Mucosa of gallbladder (tissue), 1 donor: ENCODE measurements at places on chromosomes 5 and 9.

GRCh38 chr5:10172247-10172646 is 77.4 kb downstream of the ATPSCKMT start:
- DNase-seq = no peak

DNA sequence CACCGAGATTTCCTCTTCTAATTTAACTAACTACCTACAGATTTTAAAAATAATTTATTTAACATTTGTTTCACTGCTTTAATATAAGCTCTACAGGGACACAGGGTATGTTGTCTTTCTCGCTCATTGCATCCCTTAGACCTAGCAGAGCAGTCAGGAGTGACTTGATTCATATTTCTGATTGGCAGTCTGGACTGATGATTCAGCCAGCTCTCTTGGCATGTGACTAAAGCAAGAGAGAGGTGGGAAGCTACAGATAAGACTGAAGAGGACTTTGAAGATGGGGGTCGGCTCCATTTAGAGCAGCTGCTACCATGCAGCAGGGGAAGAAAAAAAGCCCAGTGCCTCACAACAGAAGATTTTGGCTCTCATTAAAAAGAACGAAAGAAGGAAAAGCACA is 173.4 kb upstream of the STK32A start:
- no peak for DNase-seq

- no peak for DNase-seq
Measured at GRCh38 chr9:71680189-71680980, 87.9 kb downstream of the CEMIP2 start.

DNA sequence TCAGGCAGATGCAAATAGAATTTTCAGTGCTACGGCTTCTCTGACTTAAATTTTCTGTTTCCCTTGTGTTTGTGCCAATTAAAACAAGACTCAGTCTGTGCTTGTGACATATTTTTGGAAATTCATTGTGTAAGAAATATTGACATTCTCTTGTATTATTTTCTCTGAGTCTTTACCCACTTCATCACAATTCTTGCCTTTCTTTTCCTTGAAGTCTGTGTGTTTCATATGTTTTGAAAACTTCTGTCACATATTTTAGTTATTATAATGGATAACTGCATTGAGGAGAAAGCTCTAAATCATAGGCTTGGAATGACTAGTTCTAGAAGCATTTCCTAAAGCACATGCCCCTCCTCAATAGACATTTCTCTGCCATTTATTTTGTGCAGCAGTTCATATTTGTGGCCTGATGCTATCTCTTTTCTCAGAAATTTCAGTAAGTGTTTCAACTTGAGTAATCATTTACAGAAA is 206.6 kb downstream of the PALM2AKAP2 start:
- DNase-seq = no peak

DNA sequence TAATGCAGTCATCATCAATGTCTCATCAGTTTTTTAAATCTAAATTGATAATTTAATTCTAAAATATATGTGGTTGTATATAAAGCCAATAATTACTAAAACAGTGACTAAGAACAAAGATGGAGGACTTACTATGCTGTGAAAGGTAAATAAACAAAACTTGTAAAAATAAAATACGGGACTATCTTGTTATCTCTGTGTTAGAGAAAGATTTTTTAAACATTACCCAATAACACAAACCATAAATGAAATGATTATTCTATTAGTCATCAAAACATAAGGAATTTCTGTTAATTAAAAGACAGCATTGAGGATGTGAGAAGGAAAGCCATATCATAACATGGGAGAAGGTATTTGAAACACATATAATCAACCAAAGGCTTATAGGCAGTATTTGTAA is 226.2 kb upstream of the SMC2 start:
- no peak for DNase-seq

- no peak for DNase-seq
Measured at GRCh38 chr9:136292591-136293448, 11.1 kb downstream of the CCDC187 start.

- no peak for DNase-seq
Measured at GRCh38 chr5:119365847-119366539, 10.2 kb downstream of the TNFAIP8 start.

GRCh38 chr9:115393976-115394775 is 276.2 kb upstream of the TNC start:
- DNase-seq = no peak

GRCh38 chr5:401146-402034 is 41.6 kb upstream of the EXOC3 start:
- peak; percentile 8 for DNase-seq

DNA sequence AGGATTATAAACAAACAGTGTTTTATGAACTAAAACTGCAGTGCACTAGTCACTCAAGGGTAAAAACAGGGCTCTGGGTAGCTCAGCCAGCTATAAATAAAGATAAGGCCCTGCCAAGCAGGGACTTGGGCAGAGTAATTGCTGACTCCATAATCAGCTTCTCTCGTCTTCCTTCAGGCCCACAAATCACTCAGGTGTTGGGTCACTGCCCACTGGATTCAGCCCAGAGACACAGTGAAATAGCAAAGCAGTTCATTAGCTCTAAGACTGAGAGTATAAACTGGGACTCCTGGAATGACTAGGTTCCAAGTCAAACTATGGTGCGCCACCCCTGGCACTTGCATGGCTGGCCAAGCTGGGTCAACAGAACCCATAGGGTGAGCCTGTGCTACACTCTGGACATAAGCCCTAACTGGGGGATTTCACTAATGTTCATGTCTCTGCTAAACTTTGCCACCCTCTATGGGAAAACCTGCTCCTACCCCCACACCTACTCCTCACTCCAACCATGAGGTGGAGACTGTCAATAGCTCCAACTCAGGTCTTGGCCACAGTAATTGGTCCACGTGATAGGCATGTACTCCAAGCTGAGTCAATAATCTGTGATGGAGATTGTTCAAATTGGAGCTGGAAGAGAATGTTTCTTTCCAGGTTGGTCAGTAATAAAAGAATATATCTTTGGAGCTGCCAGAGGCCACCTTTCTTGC is 158.5 kb downstream of the SLIT3 start:
- DNase-seq = peak; percentile 46

DNA sequence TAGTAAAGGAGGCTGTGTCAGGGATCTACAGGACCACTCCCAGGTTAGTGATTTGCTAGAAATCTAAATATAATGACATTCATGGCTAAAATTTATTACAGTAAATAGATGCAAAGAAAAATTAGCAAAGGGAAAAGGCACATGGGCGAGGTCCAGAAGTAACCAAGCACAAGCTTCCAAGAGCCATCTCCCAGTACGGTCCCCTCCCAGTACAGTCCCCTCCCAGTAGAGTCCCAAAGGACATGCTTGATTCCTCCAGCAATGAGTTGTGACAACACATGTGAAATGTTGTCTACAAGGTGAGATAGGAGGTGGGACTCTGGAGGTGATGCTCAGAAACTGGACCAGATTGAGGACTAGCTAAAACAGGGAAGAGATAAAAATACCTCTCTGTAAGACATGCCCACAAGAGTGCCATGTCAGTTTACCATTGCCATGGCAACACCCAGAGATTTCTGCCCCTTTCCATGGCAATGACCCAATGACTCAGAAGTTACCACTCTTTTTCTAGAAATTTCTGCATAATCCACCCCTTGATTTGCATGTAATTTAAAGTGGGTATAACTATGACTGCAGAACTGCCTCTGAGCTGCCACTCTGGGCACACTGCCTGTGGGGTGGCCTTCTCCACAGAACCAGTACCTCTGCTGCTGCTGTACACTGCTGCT is 27.9 kb upstream of the CEMIP2 start:
- no peak for DNase-seq

- DNase-seq = no peak
Measured at GRCh38 chr9:130598188-130598587, 18.8 kb downstream of the FUBP3 start.

DNA sequence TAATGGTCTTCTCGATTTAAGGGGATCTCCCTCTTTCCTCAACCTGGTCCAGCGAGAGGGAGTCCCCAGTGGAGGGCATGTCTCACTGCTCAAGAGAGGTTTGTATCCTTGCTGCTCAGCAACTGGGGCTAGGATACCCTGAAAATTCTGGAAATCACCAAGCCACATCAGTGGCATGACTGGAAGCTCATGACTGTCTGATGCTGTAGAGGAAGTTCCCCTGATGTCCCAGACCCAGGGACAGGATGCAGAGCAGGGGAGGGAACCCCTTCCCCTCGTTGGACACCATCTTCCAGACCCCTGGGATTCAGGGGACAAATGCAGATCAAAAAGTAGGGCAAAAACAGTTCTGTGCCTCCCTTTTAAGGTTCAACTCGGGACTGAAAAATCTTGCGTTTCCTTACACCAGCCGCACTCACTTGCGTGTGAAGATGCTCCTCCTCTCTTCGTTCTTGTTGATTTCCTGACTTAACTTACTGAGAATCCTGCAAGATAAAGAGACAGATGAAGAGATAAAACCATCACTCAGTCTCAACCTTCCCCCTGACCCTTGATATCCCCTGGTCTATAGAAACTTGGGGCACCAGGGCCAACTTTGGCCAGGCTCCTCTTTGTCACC is 22.1 kb downstream of the LCP2 start:
- DNase-seq = no peak

DNA sequence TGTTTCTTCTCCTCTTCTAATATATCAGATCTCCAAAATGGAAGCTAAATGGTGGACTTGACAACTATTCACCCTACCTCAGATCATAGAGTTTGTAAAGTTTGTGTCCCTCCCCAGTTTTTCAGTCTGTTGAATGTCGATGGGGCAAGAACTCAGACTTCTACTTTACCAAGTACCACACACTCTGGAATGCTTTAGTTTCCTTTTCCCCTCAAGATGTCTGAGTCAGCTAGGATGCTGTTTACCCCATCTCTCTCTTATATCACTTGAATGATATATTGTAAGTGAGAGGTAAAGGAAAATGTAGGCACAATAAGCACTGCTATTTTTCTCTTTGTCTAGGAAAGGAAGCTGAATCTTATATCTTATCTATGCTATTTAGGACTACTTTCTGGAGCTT is 25.9 kb upstream of the TAL2 start:
- no peak for DNase-seq

- DNase-seq = no peak
Measured at GRCh38 chr5:126483156-126483555, 59.9 kb downstream of the GRAMD2B start.

GRCh38 chr9:27475057-27475595 is 49.0 kb upstream of the IFNK start:
- no peak for DNase-seq

DNA sequence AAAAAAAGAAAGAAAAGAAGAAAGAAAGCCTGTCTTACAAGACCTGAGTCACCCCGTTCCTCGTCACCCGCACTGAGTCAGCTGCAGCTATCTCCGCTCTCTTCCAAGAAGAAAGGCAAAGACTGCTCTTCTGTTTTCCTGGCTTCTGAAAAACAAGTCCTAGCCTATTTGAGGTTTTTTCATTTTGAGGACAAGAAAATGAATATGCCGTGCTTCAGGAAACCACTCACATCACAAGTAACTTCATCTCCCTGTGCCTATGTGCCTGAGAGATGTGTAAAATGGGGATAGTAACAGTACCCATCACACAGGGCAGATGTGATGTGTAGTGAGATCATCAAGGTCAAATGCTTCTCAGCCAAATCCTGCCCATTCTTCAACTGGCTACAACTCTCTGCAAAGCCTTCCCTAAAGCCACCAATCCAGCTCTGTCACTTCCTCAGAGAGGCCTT is 78.4 kb downstream of the GLDC start:
- DNase-seq = no peak

- no peak for DNase-seq
Measured at GRCh38 chr9:14907360-14907685, 2.9 kb downstream of the FREM1 start.

DNA sequence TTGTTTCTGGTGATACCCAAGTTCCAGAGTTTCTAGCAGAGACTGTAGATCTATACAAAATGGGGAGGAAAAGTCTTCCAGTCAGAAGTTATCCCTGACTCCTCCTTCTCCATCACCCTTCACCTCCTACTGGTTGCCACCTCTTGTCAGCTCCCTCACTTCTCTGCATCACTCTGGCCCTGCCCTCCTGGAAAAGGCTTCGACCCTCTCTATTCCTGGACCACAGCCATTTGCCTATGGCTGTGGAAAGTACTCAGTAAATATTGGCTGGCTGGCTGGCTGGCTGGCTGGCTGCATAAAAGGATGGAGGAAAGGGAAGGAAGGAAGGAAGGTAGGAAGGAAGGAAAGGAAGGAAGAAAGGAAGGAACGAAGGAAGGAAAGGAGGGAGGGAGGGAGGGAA is 32.7 kb upstream of the ABCA1 start:
- no peak for DNase-seq

DNA sequence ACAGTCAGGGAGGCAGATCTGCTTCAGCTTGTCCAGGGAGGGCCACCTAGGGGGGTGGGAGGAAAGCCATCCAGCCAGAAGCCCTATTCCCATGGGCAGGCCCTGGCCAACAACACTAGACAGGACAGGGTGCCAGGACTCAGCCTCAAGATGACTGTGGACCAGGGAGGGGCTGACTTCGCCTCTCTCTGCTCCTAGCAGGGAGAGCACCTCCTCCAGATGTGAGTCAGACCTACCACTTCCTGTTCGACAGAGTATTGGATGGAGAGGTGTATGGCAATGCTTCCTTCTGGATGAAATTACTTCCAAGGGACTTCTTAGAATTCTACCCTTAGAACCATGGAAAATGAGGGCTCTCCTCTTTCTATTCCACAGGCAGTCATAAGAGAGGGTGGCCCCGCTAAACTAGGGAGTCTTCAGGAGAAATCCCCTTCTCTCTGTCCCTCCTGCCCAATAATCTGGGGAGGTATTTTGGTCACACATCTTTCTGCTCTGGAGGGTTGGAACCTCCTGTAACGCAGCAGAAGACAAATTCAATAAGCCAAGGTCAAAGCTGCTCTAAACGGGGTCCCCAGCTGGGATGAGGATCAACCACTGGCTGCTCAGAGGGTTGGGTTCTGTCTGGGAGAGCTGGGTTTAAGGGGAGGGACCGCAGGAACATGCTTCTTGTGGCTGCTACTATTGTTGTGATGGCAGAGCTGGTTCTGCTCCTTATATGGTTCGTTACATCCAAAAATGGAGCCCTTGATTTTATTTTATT is 23.2 kb upstream of the RCL1 start:
- no peak for DNase-seq

- no peak for DNase-seq
Measured at GRCh38 chr5:58545912-58546311, 37.0 kb upstream of the RAB3C start.

DNA sequence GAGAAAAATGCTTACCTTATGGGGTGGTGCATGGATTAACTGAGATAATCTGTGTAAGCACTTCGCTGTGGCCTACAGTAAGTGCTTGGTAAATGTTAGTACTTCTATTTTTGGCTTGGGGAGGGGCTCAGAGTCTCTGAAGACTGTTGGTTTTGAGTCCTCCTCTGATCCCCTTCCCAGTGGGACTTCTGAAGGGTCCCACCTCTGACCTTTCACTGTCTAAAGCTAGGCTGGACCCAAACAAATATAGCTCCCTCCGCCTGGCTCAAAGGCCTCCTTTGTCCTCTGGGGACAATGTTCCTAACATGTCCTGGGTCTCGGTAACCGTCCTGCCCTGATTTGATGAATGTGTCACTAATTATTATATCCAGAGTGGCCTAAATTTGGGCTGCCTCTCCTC is 34.8 kb downstream of the CAMK2A start:
- DNase-seq = no peak

GRCh38 chr9:107755246-107755645 is 265.7 kb upstream of the KLF4 start:
- DNase-seq = peak; percentile 51
